ENCODE measurements at places on chromosomes 2 and 18.

DNA sequence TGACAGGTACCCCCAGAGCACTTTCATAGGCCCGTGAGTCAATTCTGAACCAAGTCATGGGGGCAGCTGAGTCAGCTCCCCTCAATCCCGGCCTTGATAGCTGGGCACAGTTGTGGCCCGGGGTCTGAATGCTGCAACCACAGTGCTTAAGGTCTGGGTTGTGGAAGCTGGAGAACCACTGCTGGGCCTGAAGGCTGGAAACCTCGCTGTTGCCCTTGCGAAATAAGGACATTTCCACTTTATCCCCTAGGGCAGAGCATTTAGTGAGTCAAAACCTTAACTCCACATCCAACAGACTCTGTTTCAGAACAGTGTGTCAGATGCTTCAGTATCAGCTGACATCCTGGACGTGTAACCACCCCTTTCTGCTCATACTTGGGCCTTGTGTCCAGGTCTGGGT, 58.6 kb downstream of the SP110 start:
- no peak for DNase-seq

DNA sequence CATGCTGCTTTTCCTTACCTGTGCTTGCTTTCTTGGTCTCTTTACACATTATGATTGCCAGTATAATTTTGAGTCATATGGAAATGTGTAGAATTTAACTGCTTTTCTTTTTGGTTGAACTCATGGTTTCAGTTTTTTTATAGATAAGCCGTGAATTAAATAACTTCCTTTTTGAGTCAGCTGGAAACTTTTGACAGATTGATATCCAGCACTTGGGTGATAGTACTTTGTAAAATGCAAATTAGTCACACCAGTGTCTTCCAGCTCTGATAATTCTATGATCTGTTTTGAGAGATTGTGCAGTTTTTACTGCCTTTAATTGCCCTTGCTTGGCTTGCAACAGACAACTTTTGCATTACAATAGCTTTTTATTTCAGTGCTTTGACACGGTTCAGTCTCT, 86.4 kb downstream of the NCOA1 start:
- no peak for DNase-seq

- no peak for DNase-seq
These were observed 9.4 kb downstream of the KHK start for GRCh38 chr2:27095745-27096651.

GRCh38 chr2:136297312-136297711, 179.4 kb upstream of the CXCR4 start:
- no peak for DNase-seq

- no peak for DNase-seq
These were observed 178.0 kb upstream of the HS6ST1 start for GRCh38 chr2:128496700-128497099.

DNA sequence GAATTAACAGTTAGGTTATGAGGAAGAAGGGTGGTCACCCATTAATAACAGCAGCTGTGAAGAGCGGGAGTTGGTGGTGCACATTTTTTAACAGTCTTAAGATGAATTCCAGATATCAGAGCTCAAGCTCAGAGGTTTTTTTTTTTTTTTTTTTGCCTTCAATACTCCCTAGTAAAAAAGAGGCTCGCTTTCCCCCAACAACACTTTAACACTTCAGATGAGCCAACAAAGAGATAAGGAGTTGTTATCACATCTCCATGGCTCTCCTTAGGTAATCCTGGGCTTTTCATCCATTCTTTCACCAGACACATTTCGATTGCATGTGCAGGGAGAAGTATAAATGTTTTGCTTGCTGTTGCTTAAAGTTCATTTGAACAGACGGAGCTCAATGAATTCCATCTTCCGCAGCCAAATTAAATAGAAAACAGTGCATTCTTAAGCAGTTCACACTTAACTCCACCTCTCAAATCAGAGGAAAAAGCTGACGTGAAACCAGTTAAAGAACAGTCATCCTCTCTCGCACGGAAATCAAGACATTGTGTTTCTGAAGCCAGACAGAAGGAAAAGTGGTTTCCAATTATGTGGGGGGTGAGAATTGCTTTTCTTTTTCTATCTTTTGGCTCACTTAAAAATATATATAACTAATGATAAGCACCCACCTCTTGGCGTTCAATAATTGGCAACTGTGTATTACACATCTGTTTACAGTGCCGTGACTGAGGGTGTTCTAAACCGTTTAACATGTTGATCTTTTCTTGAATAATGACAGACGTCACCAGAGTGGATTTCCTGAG, 118.2 kb downstream of the ZNF521 start:
- no peak for DNase-seq

- DNase-seq, result no peak
These were observed 63.6 kb downstream of the CTNNA2 start for GRCh38 chr2:79576451-79576850.

DNA sequence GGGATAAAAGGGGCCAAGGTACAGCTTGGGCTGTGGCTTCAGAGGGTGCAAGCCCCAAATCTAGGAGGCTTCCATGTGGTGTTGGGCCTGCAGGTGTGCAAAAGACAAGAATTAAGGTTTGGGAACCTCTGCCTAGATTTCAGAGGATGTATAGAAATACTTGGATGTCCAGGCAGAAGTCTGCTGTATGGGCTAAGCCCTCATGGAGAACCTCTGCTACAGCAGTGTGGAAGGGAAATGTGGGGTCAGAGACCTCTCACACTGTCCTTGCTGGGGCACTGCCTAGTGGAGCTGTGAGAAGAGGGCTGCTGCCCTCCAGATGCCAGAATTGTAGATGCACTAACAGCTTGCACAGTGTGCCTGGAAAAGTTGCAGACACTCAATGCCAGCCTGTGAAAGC, 880.6 kb upstream of the ID2 start:
- no peak for DNase-seq

DNA sequence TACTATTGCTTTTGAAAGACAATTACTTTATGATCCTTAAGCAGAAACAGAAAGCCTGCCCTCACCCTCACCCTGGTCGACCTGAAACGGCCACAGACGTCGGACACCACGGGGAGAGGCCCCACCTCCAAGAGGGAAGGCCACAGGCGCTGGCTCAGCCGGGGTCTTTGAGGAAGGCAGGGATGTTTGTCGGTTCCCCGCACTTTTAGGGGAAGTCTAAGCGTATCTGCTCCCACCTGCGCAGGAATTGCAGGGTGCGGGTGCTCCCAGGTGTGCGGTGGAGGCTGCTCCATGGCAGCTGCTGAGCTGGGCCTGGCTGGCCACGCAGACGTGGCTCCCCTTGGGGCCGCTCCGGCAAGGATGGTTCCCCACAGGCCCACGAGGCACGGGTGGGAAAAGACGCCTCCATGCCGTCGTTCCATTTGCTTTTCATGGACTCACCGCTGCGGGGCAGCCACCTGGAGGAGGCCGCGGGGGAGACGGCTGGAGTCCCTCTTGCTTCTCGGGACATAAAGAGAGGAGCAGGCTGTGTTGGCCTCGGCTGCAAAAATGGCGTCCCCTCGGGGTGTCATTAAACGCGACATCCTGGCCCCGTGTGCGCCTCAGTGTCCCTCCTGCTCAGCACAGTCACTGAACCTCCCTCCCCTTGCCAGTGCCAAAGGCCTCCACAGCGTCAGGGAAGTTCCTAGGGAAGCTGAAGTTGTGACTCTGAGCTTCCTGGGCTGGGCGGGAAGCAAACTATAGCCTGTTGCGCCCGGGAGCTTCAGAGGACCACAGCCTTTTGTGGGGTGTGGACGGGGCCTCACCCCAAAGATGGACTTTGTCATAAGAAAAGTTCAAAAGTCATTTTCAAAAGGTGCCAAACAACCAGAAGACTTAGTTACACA, 63.4 kb downstream of the NFATC1 start:
- no peak for DNase-seq

DNA sequence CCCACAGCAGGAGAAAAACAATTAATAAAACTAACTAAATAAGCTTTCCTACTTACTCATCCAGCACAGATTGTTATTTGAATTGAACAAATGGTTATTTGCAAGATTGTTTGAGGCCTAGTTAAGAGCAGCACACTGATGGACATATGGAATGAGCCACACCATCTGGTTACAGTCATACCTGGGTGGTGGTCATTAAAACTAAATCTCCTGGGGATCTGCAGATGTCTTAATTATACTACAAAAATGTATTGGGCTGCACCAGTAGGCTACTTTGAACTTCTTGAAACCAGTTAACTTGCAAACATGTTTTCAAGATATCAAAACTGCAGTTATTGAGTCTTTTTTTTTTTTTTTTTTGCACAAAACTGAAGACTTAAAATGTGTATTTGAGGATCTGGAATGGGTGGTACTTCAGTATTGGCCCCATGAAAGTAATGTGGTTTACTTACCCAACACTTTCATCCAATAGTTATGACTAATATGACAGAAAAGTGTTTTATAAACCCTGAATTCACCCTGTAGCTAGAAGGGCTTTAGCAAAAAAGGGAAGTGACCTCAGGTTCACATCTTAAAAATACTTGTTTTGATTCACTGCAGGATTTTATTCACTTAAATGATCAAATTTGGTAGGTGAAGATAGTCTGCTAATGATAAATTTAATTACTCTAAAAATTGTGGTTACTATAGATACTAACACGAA, 10.8 kb downstream of the AGFG1 start:
- DNase-seq, result no peak

DNA sequence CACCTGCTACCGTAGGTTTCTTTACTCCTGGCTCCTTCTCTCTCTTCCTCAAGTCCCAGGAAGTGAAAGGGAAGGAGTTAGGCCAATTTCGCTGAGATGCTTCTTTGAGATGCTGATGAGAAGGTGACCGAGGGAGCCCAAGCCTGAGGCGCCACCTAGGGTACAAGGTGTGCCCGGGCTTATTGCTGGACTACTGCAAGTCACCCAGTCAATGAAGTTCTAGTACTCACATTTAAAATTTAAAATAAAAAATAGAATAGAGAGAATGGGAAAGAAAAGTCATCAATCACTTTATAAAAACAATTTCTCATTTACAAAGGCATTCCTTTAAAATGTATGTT, 45.3 kb downstream of the ACAA2 start:
- DNase-seq, result no peak

DNA sequence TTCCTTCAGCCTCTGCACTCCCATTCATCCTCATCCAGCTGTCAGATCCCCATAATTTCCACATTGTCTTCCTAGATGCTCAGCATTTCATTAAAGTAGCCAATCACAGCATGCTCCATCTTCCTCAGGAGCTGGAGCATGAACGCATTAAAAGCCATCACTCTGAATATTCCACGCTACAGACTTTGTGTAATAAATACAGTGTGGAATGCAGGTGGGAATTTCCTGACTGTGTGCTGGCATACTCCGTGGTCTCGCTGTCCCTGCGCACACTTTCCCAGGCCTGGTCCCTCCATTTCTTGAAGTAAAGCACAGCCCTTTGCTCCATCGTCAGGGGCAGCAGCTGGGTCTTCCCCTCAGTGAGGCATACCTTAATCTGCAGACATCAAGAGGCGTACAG, 123.7 kb upstream of the NCK2 start:
- DNase-seq, result no peak

- no peak for DNase-seq
These were observed 109.5 kb downstream of the RNF144A start for GRCh38 chr2:7026742-7027141.

GRCh38 chr2:25145803-25146202, 22.6 kb downstream of the POMC start:
- no peak for DNase-seq

GRCh38 chr2:96868555-96869280, 1.2 kb downstream of the SEMA4C start:
- DNase-seq, result no peak

DNA sequence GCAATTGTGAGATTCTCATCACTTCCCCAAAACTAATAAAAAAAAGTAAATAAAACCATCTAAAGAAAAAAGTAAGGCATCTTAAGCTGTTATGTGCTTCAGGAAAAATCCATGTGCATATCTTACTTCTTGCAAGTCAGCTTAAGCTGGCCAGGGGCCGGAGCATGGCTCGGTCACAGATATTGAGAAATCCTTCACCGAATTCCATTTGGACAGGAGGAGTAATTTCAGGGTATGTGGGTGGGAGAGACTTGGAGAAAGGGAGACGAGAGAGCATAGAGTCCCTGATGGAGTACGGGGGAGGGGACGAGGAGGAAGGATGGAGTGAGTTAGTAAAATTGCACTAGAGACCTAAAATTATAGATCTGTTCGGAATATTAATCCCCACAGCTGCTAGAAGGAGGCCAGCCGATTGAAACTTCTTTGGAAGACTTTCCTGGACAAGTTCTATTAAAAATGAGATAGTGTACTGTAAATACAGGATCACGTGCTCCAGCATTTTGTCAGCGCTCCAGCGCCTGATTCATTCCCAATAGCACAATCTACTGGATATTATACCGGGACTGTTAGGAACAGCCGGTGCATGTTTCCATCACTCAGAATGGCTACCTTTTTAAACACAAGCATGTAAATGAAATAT, 438.5 kb downstream of the ZNF516 start:
- no peak for DNase-seq

DNA sequence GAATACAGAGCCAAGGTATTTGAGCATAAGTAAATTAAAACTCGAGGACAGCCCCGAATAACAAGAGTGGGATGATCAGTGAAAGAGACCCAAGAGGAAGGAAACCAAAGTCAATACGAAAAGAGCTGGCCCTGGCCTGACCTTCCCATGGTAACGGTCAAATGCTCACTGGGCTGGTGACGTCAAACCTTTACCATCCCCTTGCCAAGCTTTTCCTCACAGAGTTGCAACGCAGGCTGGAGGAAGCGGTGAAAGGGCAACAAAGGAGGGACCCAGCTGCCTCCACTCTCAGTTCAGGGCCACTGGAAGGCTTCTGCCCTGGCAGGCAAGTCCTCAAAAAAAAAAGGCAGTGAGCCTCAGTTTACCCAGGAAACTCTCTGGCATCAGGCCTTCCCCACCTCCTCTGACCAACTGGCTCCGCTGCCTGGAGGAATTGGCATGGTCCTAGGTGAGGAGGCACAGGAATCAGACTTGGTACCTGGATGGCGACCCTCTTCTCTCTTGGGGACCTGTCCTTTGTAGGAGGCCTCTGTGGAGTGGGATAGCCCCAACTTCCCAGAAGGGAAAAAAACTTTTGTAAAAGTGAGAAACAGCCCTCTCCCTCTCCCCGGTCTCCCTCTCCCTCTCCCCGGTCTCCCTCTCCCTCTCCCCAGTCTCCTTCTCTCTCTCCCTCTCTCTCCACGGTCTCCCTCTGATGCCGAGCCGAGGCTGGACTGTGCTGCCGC, 212.4 kb downstream of the ANAPC1 start:
- no peak for DNase-seq

- no peak for DNase-seq
These were observed 138.3 kb downstream of the CDH20 start for GRCh38 chr18:61471541-61471940.

DNA sequence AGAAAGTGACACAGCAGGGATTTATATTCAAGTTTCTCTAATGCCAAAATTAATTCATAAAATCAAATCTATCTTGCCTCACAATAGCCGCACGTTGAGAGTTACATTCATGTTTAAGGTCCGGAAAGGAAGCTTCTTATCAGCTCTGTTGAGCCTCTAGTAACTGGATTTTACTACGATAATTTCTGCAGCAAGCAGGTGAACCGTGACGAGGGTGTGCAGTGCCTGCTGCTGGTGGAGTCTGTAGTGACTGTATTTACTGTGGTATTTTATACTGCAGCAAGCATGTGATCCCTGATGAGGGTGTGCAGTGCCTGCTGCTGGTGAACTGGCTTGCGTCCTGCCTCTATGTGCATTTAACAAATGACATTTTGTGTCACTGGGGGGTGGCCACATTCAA, 120.0 kb downstream of the SNTG2 start:
- no peak for DNase-seq

GRCh38 chr2:48423376-48423775, 106.6 kb upstream of the STON1 start:
- no peak for DNase-seq

- no peak for DNase-seq
These were observed at the start of gene NLRC4 for GRCh38 chr2:32264422-32265105. NLRC4 (minus strand) TSS chr2:32264886; CDS start chr2:32256775, 8,111 bp downstream.

GRCh38 chr2:217900010-217900779, 102.6 kb downstream of the TNS1 start:
- DNase-seq, result no peak

Measured in stimulated activated CD8-positive, alpha-beta memory T cell treated with anti-CD3 and anti-CD28 coated beads, Interleukin-4, amount 100 ng/mL, for 4 hours (primary cell).